ENCODE measurements at places on chromosomes 11 and 22.
A peak's percentile ranks its signal among the peaks of the same experiment; 100 is the strongest.

- peak; percentile 2 for DNase-seq
Observed at GRCh38 chr11:115759622-115760460, 255.6 kb upstream of the CADM1 start.

- DNase-seq: no peak
Observed at GRCh38 chr11:30786256-30787110, 200.3 kb upstream of the MPPED2 start.

DNA sequence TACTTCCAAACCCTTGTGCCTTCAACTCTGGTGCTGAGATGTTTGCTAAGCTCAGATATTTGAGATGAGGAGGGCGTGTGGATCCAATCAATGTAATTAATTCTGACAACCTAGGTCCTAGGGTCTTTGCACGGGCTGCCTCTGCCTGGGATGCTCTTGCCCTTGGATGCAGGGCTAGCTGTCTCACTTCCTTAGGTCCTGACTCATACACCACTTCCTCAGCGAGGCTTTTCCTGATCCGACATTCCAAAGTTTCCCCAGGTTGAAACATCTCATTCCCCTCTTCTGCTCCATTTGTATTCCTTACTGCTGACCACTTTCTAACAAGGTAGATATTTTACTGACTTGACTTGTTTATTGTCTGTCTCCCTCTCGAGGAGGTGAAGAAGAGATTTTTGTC, 43.0 kb upstream of the NTM start:
- peak; percentile 9 for DNase-seq

DNA sequence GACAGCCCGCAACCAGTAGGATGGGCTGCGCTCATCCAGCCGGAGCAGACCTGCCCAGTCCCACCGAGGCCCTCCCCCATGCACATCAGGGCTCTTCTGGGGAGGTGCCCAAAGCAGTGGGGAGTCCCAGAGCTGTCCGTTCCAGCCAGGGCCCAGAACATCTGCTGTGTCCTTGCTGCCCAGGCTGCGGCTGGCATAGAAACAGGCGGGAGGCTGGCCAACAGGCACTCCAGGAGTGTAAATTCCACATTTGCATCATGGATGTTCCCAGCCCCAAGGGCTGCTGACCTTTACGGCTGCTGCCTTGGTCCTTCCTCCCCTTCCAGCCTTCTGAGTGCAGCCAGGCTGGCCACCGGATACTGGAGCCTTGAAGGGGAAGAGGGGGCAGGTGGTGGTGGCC, 30.0 kb upstream of the SYT7 start:
- no peak for DNase-seq

DNA sequence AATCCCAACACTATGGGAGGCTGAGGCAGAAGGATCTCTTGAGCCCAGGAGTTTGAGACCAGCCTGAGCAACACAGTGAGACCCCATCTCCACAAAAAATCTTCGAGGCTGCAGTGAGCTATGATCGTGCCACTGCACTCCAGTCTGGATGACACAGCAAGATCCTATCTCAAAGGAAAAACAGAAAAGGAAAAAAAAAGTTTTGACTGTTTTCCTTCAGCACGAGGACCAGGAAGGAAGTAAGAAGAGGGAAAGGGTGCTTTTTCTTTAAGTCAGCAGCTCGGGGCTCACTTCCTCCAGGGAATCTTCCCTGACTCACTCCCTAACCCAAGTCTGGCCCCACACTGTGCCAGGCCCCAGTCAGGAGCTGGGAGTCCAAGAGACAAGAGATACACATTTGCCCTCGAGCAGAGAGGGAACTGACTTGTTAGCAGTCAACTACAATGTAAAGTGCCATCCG, 14.2 kb downstream of the ARRB1 start:
- DNase-seq: peak; percentile 62

DNA sequence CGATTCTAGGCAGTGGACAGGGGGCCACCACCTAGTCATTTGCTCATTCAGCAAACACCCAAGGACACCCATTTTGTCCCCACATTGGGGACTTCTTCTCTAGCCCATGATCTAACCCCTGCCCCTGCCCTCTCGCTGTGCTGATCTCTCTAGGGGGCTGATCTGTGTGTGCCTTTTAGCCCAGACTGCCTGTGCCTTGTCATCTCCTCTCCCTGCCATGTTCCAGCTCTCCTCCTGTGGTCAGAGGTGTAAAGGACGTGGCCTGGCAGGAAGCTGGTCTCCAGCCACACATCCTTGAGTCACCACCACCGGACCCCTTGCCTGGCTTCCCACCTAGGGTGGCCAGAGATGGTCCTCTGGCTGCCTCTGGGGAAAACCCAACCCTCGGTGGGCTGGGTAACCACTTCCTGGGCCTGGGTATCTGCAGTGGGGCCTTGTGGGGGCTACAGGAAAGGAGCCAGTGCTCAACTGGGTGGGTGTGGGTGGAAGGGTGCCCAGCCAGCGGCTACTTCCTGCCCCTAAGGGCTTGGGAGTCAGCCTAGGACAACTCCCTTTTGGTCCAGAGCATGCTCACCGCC, 1.3 kb downstream of the CTSW start:
- no peak for DNase-seq

DNA sequence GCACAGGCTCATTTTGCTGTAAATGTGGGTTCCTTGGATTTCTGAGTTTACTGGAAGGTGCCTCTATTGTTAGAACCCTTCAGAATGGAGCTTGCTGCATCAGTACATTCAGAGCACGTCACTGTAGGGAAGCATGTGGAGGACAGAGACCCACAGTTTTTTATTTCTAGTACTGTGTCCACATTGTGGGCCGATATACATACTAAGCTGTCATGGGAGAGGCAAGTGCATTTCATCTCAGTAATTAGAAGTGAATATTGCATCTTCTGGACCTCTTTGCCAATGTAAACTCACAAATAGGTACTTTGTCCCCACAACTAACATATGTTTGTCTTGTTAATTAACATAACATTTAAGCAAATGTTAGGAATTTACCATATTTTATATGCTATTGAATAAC, 139.7 kb downstream of the NAV2 start:
- DNase-seq: no peak

GRCh38 chr11:35313760-35314153, 105.6 kb downstream of the SLC1A2 start:
- DNase-seq: no peak

DNA sequence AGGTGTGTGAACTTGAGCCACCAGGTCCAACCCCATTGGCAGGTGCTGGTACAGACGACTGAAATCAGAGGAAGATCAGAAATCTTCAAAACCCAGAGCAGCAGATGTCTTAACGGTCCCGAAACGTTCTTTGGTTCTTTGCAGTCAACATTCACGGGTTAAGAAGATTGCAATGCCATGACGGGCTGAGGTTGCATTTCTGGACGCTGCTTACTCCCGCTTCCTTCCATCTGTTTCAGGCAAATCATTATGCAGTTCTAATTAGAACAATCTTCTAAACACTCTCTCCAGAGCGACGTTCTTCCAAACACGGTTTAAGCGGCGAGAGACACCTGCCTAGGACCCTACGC, 492 bp upstream of the LUZP2 start:
- DNase-seq: peak; percentile 51
